ENCODE measurements at places on chromosomes 5 and 9.

- no peak for DNase-seq
Observed at GRCh38 chr5:36741128-36741527, 134.7 kb downstream of the SLC1A3 start.

- no peak for DNase-seq
Observed at GRCh38 chr9:10661994-10662393, 49.2 kb upstream of the PTPRD start.

- no peak for DNase-seq
Observed at GRCh38 chr5:138833726-138834480, 41.2 kb downstream of the LRRTM2 start.

DNA sequence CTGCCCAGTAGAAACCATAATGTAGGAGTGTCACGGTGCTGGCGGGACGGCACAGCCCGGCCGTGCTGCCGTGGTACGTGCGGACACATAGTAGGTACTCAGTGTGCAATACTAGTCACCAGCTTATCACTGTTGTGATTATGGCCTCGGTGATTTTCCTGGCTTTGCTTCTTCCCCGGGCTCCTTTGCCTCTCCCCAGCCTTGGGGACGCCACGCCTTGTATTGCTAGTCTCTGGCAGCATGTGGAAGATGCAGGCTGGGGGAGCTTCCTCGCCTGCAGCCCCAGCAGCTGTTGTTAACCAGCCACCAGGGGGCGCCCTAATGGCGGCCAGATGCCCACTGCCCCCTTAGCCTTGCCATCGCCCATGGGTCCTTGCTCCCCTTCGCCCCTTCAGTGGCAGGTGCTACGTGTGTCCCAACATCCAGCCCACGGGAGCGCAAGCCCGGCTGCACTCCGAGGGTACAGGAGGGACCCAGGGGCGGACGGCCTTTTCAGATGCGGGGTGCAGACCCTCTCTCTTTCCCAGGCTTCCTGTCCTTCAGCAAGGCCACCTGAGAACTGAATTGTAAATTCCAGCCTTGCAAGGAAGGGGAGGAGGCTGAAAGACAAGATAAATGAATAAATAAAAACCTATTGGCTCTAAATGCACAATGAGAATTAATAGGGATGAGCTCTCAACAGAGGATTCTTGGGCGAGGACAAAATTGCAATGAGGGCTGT, 8.0 kb downstream of the NTNG2 start:
- peak; percentile 56 for DNase-seq

GRCh38 chr5:132026516-132027008, 15.1 kb upstream of the ACSL6 start:
- no peak for DNase-seq

DNA sequence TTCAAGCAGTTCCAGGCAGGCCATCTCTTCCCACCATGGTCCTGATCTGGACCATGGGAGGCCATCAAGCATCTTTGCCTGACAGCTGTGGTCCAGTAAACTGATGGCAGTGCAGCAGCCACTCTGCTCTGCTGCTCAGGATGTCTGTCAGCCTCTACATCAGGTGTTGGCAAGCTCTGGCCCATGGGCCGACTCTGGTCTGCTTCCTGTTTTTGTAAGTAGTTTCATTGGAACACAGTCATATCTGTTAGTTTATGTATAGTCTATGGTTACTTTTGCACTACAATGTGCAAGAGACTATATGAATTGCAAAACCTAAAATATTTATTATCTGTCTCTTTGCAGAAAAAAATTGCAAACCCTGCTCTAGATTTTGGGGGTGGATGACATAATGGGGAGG, 225.0 kb downstream of the KCTD16 start:
- no peak for DNase-seq

DNA sequence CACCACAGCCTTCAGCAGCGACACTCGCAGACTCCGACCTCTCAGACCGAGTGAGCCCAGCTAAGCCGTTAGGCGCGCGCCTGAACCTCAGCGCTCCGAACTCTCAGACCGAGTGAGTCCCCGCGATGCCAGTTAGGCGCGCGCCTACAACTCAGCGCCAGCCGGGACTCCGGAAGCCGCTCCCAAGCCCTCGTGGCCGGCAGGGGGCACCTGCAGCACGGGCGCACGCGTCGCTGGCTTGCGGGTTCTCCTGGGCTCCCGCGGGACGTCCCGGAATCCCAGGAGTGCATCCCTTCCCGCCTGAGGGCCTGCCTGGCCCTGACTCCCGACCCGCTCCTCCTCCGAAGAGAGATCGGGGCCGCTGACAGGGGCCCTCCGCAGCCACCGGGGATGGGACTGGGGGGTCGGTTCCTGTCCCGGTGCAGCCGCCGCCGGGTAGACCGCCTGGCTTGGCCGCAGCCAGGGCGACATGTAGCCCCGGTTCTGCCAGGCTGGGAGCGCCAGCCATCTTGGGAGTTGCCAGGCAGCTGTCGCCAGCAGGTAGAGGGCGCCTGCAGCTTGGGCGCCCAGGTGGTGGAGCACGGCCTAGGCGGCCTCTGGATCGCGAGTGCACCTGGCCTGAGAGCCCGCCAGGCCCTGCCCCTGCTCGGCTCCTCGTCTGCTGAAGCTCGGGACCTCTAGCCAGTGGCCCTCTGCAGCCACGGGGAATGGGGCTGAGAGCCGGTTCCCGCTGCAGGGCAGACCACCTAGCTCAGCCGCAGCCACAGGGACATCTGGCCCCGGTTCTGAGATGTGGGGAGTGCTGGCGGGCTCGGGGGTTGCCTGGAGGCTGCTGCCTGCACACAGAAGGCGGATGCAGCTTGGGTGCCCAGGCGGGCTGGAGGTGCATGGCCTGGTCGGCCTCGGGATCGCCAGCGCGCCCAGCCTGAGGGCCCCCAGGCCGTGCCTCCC, at the start of gene ANKRD18A:
Gene ANKRD18A, minus strand, starts transcription at position 114 of the 951 bp plus-strand sequence. CDS start 311 bp downstream, outside the sequence.
- peak; percentile 95 for DNase-seq

- no peak for DNase-seq
Observed at GRCh38 chr9:366620-367019, 152.0 kb downstream of the DOCK8 start.

GRCh38 chr9:6827439-6828145, 69.8 kb downstream of the KDM4C start:
- peak; percentile 56 for DNase-seq

- no peak for DNase-seq
Observed at GRCh38 chr5:77210964-77211690, 647 bp downstream of the PDE8B start.

DNA sequence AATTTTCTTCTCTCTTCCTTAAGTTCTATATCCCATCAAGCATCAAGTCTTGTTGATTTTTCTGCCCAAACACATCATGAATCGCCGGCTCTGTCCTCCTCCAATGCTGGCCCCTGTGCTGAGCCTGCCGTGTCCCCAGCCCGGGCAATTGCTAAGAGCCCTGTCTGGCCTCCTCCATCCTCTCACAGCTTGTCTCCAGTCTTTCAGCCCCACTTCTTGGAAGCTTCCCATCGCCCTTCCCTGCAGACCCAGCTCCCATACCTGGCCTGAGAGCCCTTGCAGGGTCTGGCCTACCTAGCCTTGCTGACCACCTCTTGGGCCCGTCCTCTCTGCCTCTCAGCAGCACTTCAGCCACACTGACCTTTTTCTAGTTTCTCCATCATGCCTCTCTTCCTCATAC, 61.9 kb downstream of the COL15A1 start:
- no peak for DNase-seq

DNA sequence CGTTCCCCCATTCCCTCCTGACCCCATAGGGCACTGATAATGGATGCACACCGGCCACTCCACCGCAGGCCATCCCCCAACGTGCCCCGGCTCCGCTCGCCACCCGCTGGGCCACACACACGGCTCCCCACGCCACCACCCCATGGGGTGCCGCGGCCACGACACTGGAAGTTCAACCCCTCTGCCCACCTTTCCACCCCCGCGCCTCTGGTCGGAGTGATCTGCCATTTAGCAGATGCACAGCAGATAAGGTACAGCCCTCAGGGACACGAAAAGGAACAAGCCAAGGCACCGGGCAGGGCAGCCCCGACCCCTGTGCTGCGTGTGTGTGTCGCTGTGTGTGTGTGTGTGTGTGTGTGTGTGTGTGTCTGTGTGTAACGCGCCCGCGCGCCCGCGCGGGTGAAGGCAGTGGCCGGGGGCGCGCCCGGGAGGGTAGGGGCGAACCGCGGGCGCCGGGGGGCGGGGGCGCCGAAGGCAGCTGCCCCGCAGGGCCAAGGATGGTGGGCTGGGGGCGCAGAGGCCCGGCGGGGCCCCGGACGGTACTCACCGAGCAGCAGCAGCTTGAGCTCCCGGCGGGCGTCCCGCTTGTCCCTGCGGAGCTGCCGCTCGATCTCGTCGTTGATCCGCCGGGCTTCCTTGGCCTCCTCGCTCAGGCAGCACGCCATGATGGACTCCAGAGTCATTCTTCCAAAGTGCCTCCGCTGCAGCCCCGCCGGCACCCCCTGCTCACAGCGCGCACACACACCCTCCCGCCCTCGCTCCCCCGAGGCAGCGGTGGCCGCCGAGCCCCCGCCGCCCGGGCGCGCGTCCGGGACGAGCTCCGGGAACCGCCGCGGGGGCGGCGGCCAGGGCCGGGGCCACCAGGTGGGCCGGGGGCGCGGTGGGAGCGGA, 813 bp downstream of the GNAQ start:
- DNase-seq = peak; percentile 37

GRCh38 chr5:141135030-141135717, at the start of gene PCDHB5:
Gene PCDHB5 (plus strand): TSS chr5:141135206. CDS start chr5:141135435, 229 bp downstream.
- DNase-seq = peak; percentile 81

GRCh38 chr9:2427120-2427891, 194.3 kb upstream of the VLDLR start:
- DNase-seq = peak; percentile 15

- DNase-seq = no peak
Observed at GRCh38 chr9:120397453-120397852, 182.5 kb downstream of the CDK5RAP2 start.

GRCh38 chr9:114006155-114006550, 71.9 kb downstream of the AMBP start:
- DNase-seq = no peak

DNA sequence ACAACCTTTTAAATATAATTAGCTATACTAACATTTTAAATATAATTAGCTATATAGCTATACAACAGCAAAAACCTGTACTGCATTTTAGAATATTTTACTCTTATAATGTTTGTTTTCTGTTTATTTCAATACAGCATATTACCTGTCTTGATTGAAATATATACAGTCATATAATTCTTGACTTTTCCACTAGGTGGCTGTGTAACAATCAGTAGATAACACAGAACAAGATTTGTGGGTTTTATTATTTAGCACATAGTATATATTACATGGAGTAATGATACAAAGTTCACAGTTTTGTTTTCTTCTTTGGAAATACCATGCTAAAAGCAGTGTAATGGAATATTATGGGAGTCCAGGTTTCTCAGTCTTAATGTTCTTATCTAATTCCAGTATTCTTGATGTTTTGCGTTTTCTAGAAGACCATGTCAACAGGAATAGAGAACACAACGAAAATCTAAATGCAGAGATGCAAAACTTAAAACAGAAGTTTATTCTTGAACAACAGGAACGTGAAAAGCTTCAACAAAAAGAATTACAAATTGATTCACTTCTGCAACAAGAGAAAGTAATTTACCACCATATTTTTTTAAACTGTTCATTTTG, 13.3 kb downstream of the HMMR start:
- DNase-seq = no peak

All from T47D (cell line).